ENCODE measurements at places on chromosomes 7 and 10.

- no peak for DNase-seq
Observed at GRCh38 chr7:26458466-26459145, 166.9 kb downstream of the SNX10 start.

DNA sequence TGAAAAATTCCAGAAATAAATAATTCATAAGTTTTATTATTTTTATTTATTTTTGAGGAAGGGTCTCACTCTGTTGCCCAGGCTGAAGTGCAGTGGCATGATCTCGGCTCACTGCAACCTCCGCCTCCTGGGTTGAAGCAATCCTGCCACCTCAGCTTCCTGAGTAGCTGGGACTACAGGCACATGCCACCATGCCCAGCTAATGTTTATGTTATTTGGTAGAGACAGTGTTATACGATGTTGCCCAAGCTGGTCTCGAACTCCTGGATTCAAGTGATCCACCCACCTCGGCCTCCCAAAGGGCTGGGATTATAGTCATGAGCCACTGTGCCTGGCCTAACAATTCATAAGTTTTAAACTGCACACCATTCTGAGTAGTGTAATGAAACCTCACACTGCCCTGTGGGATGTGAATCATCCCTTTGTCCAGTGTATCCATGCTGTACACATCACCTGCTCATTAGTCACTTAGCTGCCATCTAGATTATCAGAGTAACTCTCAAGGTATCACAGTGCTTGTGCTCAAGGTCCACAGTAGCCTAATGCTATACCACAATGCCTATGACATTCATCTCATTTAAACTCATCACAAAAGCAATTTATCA, 17.9 kb downstream of the RTKN2 start:
- no peak for DNase-seq

GRCh38 chr7:80916770-80917741, 1.8 kb downstream of the SEMA3C start:
- DNase-seq = no peak

DNA sequence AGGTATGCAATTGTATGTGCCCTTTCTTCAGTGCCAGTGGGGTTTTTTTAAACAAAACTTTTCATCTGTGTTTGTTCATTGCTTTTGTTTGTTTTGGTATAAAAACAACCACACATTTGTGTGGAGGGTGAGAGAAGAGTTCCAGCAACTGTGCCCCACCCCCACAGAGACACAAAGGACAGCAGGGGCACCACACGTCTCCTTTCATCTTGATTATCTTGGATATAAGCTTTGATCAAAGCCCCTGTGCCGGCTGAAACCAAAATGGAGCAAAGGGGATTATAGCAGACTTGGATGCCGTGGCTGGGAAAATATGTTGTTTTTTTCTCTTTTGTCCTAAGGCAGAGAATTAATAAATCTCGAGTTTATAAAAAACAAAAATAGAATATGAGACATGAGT, 111.8 kb upstream of the RSU1 start:
- DNase-seq = no peak

DNA sequence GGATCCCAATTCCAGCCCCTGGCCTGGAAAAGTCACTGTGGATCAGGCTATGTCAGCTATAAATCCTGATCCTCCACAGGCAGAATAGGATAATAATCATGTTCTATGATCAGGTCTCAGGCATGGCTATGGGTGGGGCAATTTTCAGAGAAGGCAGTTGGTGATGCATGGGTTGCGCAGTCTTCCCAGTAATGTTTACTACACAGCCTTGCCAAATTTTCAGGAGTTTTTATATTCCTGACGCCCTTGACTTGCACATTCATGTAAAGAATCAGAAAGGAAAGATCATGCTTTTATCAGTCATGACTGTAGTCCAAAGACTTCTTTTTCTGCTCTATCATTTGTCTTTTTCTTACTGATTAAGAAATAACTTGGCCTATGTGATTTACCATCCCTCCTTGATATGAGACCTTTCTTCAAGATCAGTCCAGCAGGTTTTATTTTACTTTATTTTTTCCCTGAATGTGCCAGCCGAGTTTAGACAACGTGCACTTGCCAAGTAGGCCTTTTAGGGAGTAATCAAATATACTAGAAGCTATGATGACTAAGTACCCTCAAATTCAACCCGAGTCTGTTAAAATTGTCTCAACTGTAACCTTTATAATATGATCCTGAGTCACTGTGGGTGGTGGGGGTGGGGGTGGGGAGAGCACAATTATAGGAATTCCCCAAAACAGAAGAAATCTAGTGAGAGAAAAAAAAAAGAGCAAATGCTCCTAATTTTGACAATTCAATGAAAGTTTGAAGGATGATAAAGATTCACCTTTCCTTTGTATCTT, 31.9 kb downstream of the ARL4A start:
- DNase-seq = no peak

- DNase-seq = no peak
Observed at GRCh38 chr7:47443049-47443448, 138.9 kb downstream of the TNS3 start.

DNA sequence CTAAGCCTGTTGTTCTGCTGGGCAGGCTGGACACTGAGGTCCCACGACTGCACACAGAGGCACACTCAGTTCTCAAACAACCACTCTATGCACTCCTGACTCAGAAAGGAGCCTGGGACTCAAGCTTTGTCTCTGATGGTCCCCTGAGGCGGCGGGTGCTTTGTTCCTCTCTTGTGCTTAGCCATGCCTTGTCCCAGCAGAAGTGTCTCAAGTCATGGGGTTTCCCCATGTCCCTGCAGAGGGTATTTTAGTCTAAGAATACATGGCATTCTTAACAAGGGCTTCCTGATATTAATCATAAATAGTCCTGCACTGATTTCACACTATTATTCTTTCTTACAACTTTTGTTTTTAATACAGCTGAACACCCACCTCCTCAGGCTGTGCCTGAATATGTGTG, 72.5 kb downstream of the CXCL12 start:
- no peak for DNase-seq

DNA sequence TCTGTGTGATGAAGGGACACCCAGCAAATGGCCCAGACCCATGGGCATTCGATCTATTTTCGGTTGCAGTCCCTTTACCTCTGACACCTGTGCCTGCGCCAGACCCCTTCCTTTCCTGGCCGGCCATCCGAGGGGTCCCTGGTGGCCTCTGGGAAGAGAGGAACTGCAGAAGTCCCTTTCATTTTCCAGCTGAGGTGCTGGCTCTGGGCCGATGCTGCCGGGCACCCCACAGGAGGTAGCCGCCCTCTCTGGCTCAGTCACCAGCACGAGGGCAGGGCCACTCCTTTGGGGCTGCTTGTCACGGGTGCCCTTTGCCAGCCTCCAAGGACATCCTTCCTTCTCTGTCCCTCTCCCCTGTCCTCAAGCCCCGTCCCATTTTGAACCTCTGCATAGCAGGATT, 4.2 kb upstream of the ELN start:
- DNase-seq = no peak

GRCh38 chr7:99920149-99920548, 819 bp upstream of the TRIM4 start:
- DNase-seq = no peak

DNA sequence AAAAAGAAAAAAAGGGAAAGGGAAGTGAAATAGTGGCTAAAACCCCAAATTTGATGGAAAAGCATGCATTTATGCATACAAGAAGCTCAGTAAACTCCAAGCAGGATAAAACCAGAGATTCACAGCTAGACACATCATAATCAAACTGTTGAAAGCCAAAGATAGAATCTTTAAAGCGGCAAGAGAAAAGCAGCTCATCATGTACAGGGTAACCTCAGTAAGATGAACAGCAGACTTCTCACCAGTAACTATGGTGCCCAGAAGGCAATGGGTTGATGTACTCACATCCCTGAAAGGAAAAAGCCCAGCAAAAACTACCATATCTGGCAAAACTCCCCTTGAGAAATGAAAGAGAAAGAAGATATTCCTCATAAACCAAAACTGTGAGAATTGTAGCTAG, 60.4 kb downstream of the TPST1 start:
- DNase-seq = no peak

DNA sequence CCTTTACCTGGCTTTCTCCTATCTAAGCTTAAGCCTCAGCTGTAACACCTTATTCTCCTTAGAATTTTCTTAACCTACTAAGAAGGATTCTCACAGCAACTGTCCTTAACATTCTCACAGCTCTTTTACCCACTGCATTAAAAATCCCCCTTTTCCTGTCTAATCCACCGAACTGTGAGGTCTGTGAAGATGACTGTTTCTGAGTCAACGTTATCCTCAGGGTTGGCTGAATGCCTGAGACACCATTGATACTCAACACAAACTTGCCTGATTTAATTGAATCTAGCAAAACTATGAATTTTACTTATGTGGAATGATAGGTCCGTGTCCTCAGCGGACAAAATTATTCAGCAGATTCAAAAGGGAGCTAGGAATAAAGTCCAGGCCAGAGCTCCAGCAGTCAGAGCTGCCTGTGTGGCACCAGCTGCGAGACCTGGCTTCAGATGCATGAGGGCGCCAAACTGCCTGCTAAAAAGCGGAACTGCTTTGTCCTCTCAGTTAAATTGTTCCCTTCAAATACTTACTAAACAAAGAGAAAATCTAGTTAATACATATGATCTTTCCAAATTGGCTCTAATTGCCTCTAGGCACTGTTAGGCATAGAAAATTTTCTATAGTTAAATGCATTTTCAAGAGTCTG, 33.4 kb upstream of the VWDE start:
- no peak for DNase-seq

DNA sequence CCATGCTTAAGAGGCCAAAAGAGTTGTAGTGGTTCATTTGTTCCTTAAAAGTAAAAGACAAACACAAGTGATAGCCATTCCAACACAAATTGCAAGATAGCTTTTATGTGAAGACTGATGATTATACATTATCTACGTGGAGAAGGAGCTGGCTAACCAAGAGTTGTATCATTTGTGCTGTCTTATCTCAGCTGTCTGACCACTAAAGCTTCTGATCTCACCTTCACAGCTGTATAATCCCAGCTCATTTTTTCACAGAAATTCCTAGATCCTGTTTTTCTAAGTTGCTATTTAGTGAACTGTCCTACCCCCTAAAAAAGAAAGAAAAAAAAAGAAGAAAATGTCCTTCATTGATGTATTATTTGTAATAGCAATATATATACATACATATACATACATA, 9.8 kb downstream of the USP6NL start:
- DNase-seq = no peak

- no peak for DNase-seq
Observed at GRCh38 chr10:105138358-105138757, 497.3 kb downstream of the SORCS3 start.

DNA sequence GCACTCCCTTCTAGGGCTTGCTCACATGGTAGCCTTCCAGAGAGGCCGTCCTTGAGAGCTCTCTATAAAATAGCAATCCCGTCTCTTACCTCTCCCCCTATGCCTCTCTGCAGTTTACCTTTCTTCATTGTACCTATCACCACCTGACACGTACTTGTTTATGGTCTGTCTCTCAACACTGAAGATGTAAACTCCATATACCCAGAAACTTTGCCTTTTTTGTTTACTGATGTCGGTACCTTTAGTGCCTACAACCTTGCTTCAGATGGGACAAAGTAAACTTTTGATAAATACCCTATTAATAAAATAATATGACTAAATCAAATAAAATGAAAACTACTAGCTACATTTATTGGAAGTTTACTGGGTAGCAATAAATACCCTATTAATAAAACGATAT, 220.6 kb downstream of the GPAM start:
- no peak for DNase-seq

DNA sequence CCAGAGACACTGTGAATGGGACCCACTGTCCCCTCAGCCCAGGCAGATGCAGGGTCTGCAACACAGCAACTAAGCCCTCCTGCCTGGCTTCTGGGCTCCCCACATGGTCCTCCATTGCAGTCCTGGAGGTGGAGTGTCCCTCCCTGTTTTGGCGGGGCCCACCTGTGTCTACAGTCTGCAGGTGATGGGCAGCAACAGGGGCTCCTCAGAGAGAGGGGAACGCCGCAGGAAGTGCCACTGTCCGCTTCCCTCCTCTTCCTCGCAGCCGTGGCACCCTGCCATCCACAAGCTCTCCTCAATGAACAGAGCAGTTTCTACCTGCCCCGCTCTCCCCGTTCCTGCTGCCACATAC, 9.3 kb downstream of the CAMK2G start:
- no peak for DNase-seq

DNA sequence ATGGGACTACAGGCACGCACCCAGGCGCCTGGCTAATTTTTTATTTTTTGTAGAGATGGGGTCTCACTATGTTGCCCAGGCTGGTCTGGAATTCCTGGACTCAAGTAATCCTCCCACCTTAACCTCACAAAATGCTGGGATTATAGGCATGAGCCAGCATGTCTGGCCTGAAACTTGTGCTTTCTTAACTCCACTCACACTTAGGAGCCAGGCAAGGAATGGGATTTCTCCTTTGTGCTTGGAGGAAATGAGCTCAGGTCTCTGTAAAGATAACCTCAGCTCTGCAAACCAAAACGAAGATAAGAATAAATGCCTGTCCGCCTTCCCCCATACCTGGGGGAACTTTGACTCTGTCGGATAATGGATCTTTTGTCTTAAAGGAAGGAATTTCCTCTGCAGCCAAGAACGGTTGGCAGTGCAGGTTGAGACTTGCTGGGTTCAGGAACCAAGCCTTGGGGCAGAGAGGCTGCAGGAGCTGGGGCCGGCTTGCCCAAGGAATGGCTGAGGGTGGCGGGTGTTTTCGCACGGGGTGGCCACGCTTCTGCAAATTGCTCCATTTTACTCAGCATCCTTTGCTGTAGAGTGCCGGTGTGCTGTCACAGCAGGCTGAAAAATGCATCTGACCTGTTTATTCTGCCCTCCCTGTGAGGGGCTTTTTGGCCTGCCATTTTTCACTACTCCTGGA, 174.2 kb downstream of the KIAA1217 start:
- no peak for DNase-seq

DNA sequence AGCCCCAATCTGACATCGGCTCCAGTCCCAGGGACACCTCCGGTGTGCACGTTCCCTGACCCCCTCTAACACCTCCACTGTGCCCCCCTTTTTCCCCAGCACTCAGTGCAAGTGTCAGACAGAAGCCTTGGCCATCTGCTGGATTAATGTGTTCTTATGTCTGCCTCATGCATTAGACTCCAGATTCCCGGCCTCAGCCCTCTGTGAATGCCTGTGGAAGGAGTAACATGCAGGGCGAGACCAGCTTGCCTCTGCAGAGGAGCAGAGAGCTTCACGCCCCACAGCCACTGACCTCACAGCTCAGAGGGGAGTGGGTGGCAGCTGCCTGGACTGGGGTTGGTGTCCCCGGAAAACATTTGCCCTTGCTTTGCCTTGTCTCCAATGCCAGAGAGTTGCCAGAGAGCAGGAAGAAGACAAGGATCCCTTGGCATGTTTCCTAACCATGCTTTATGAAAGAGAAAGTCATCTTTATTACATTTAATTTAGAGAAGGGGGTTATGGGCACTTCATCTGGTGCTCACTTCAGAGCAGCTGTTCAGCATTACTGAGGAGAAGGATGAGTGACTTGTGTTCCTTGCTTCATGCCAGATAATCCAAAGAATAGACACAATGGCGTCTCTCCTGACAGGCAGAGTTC, 91.6 kb upstream of the CXCL12 start:
- no peak for DNase-seq

DNA sequence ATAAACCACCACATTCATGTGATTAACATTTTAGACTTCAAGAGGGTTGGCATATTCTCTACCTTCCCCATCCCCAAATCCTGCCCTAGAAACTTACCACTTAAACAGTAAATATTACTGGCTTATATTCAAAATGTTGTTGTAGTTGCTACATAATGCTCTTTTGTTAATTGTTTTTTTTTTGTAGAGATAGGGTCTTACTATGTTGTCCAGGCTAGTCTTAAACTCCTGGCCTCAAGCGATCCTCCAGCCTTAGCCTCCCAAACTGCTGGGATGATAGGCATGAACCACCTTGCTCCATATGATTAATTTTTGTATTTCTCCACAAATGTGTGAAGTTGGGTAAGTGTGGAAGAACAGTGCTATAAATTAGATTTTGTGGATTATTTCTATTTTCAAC, 6.5 kb downstream of the PDK4 start:
- DNase-seq = no peak

- no peak for DNase-seq
Observed at GRCh38 chr10:84924131-84924530, 595.7 kb downstream of the CCSER2 start.
